ENCODE measurements at places on chromosomes 11 and 22. TPM values are rescaled to one million over a fixed set of nuclear protein-coding genes. Genes with fewer than 3 reads are reported as not detected.

Gene NELL1
- total RNA-seq = not detected

Gene RAB39A
- total RNA-seq = not detected

Gene RNASEH2C
- total RNA-seq = 42.2 TPM

Gene RRM1
- total RNA-seq = 63.6 TPM

Gene KCNQ1OT1
- total RNA-seq = 0.21 TPM

Gene UBQLN3
- total RNA-seq = not detected

Gene MLC1
- 0.72 TPM for total RNA-seq

Gene CABP7
- total RNA-seq = not detected

Gene SAA2
- total RNA-seq = 54.2 TPM

Gene VSTM5
- total RNA-seq = 2.4 TPM

Gene AQP11
- total RNA-seq = not detected

Gene DEUP1
- not detected for total RNA-seq

Gene PANX2
- under 0.01 TPM for total RNA-seq

Gene TTLL12
- total RNA-seq = 75.4 TPM

Gene MS4A15
- not detected for total RNA-seq

Gene TRPC6
- total RNA-seq = not detected

Gene SLC22A9
- not detected for total RNA-seq

Gene TMPRSS6
- total RNA-seq = not detected

Gene KRTAP5-10
- not detected for total RNA-seq

Gene PRODH
- total RNA-seq = 14.7 TPM
